Epithelial cell of umbilical artery (primary cell): ENCODE measurements at places on chromosomes 4 and X. TPM values are rescaled to one million over a fixed set of nuclear protein-coding genes. Genes with fewer than 3 reads are reported as not detected.

Gene PRR32
- not detected in 2 replicates for total RNA-seq

Gene SAP30
- 21.4 and 26.4 TPM in 2 replicates for total RNA-seq

Gene GSX2
- not detected in 2 replicates for total RNA-seq

Gene MAP9
- total RNA-seq, result 1.6 and 2.7 TPM in 2 replicates

Gene TLR10
- total RNA-seq, result not detected in 2 replicates

Gene ODAPH
- total RNA-seq, result under 0.01 TPM in 1 of 2 replicates, not detected in the other

Gene SOX3
- not detected in 2 replicates for total RNA-seq

Gene TEX13D
- total RNA-seq, result not detected in 2 replicates

Gene FGFBP1
- not detected in 2 replicates for total RNA-seq

Gene CXXC4
- total RNA-seq, result 0.32 TPM in 1 of 2 replicates, not detected in the other

Gene TXK
- total RNA-seq, result 0.65 and 1.7 TPM in 2 replicates

Gene NUDT6
- 6.8 and 10.4 TPM in 2 replicates for total RNA-seq

Gene IL3RA
- total RNA-seq, result 8.1 and 10.4 TPM in 2 replicates

Gene AGTR2
- total RNA-seq, result not detected in 2 replicates
